Forelimb muscle (tissue), 1 donor: ENCODE measurements at places on chromosomes 4 and X.

DNA sequence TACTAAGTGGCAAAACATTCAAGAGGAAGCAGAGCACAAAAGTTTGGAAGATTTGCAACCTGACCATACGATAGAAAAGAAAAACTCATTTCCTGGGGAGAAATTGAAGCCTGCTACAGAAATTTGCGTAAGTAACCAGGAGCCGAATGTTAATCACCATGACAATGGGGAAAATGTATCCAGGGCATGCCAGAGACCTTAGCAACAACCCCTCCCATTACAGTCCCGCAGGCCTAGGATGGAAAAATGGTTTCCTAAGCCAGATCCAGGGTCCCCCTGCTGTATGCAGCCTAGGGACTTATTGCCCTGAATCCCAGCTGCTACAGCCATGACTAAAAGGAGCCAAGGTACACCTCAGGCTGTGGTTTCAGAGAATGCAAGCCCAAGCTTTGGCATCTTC, 472.2 kb upstream of the KLHL4 start:
- DNase-seq = no peak

DNA sequence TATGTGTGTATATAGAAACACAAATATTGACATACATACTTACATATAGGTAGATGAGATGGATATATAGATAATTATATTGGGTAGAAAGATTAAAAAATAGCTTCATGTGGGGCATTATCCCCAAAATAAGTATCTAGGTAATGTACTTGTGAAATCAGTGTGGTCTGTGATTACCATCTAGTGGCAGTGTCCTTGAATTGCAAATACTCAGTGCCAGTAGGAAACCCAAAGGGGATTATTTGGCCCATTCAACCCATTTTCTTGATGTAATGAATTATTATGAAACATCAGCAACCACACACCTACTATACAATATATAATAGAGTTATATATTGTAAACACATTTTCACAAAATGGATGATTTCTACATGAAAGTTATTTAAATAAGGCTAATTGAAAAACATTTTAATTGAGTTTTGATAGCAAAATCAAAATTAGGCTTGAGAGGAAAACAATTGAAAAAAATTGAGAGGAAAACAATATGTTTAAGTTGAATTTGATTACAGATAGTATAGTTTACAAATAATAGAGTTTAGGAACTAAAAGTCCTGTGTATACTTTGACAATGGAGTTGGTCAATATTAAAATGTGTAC, 389.4 kb downstream of the GALNTL6 start:
- DNase-seq = no peak

- DNase-seq = no peak
Observed at GRCh38 chrX:153871451-153871850, 14.5 kb downstream of the L1CAM start.

DNA sequence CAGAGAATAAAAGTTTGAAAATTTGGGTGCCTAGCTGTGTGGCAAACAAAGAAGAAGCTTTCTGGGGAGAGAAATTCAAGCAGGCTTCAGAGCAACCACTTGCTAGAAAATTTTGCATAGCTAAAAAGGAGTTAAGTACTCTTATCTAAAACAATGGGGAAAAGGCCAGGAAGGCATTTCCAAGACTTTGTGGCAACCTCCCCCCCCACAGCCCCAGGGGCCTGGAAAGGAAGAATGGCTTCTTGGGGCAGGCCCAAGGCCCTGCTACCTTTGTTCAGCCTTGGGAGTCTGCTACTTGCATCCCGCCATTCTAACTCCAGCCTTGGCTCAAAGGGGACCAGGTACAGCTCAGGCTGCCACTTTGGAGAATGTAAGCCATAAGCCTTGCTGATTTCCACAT, 102.2 kb downstream of the PTCHD1 start:
- DNase-seq = no peak

DNA sequence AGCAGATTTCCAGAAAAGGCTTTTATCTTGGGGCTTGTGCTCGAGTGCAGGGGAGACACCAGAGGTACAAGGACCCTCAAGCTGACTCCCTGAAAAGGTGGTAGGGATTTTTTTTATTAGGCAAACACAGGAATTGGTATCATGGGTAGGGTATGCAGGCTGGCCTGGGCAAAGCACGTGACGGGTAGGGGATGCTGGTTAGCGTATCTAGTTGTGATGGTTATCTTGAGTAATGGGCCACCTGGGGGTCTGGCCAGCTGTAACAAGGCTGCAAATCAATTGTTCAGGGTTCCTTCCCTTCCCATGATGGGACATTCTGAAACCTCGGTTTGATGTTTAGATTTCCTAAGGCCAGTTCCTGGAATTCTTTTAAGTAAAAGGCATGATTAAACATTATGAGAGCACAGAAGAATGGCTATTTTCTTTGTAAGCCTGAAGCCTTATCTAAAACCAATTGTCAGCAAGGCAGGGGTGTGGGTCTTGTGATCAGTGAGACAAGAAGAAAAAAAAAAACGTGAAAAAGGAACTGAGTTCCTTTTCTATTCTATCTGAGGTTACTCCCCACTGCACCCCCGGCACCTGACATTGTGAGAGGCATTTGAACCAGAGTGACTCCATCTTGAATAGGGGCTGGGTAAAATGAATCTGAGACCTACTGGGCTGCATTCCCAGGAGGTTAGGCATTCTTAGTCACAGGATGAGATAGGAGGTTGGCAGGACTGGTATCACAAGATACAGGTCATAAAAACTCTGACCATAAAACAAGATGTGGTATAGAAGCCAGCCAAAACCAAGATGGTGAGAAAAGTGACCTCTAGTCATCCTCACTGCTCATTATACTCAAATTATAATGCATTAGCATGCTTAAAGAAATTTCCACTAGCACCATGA, 64.2 kb upstream of the S100G start:
- DNase-seq = no peak

DNA sequence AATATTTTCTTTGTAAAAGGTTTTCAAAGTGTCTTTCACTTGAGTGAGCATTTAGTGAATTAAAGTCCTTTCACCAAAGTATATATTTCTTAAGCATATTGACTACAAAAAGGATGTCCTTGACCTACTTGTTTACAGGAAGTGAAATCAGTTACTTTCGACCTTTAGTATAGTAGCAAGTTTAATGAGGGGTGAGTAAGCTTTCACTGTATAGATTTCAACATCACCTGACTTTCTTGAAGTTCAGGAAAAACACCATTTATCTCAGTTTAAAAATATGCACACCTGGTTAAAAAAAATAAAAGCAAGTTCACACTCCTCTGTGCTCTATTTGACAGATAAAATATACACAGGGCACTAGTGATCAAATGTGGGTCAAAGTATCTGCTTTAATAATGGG, 88.1 kb downstream of the CCSER1 start:
- DNase-seq = no peak
